ENCODE measurements at places on chromosomes 2 and 18.
A peak's percentile ranks its signal among the peaks of the same experiment; 100 is the strongest.

DNA sequence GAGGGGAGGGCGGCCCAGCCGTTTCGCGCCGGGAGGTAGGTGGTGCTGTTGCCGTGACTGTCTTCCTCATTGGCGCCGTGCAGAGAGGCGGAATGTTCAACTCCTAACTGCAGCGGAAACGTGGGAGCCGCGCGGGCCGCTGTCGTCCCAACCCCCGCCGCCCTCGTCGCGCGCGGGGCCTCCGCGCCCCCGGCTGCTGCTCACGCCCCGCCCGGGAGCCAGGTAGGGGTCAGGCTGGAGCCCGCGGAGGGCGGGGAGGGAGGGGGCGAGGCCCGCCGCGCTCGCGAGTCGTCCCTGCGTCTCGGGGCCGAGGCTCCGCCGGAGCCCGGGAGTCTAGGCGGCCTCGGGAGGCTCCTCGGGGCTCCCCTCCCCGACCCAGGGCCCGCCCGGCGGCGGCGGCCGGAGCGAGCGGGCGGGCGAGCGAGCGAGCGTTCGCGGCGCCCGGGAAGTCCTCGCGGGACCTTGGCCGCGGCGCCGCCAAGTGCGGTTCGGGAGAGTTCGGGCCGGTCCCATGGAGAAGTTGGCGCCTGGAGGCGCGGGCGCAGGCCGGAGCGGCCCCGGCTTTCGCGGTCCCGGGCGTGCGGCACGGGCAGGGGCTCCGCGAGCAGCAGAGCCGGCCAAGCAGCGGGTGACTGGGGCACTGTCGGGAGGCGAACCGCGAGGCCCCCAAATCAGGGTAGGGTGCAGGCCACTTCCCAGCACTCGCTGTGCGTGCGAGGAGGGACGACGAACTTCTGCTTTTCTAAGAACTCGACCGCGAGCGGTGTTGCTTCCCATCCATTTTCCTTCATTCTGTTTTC lies at the start of gene MAP3K20:
Gene MAP3K20, plus strand, starts transcription at position 66 of the 800 bp plus-strand sequence. CDS start 15,186 bp downstream, outside the sequence.
- DNase-seq = peak; percentile 75

GRCh38 chr2:9885036-9885684 lies 41.9 kb downstream of the TAF1B start:
- DNase-seq = no peak

GRCh38 chr2:45072862-45073237 lies 63.6 kb upstream of the SIX2 start:
- DNase-seq = no peak

DNA sequence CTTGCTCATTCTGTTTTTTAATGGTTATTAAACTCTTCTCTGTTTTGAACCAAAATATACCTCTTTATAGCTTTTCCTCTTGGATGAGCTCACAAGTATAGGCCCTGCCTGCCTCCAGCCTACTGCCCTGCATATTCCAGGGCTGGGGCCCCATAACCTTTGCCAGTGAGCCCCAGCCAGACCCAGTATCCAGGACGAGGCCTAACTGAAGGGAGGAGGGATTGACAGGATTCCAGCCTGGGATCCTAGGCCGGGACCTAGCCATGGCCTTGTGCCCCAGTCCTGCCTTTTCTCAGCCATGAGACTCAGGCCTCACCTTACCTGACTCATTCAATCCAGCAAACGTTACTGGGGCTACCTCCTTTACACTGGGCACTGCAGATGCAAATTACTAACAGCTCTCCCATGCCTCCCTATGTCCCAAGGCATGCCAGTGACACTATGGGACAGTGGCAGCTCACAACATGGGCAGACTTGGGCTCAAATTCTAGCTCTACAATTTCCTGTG lies 159.2 kb downstream of the DDX1 start:
- DNase-seq = no peak

- no peak for DNase-seq
Measured at GRCh38 chr2:72864500-72864899, 22.7 kb upstream of the SPR start.

DNA sequence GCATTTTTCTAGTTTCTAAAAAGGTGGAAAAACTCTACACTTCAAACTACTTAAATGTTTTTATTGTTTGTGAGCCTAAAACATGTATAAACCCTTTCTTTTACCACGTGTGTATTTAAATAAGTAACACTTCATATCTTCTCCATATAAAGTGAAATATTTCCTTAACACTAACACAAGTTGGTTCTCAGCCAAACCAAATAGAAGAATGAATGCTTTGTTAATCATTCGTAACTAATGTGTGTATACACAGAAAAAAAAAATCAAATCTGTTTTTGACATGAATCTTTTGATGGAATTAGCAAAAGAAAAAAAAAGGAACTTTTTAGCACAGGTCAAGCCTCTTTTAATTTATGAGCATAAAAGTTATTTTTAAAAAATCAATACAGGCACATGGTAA lies 89.3 kb downstream of the EHBP1 start:
- no peak for DNase-seq

GRCh38 chr18:31931163-31931885 lies 11.6 kb downstream of the TRAPPC8 start:
- DNase-seq = peak; percentile 49

DNA sequence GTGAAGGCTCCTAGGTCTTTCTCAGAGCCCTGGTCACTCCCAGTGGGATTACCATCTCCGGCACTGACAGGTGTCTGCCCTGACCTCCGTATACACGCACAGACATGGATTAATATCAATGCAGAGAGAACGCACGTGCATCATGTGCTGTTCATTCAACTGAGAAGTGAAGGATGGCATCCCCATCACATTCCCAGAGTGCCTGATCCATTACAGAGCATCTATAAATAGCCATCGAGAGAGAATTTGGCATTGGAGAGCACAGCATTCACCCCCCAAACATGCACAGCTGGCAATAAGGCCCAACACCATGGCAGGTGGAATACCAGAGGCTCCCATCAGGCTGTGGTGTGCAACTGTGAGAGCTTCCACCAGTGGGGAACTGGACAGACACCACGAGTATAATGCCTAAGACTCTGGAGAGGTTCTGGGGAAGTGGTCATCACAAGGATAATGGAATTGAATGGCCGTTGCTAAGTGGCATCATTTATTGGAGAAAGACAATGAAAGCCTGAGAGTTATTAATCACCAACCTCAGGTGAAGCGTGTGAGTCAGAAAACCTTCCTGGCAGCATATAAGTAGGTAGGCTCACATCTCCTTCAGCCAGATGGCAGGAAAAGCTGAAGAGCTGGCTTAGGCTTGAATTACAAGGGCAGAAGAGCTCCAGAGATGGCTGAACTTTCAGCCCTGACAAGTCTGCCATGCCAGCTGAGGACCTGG lies 244.5 kb upstream of the ID2 start:
- DNase-seq = no peak

GRCh38 chr2:64750001-64750816 lies 96.5 kb upstream of the SERTAD2 start:
- DNase-seq = peak; percentile 77

- DNase-seq = no peak
Measured at GRCh38 chr2:195632856-195633572, 24.0 kb upstream of the SLC39A10 start.

GRCh38 chr18:59877361-59877760 lies 22.4 kb upstream of the PMAIP1 start:
- DNase-seq = no peak

DNA sequence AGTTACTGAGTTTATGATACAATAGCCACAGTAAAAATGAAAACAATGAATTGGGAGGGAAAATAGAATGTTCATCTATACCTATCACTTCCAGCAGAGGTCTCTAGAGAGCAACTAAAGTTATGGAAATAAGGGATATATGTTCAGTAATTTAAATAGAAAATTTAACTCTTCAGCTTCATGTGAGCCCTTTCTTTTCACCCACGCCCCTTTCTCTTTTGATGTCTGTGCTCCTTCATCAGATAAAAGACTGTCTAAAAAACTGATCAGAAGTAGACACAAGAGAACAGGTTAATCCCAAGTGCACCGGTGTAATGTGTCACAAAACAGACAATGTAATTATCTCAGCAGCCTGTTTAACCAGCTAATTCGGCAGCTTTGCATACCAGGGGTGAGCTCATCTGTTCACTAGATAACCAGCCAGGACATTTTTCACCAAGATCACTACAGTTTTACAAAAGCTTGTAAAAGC lies 238.5 kb upstream of the ERBB4 start:
- DNase-seq = peak; percentile 20

- no peak for DNase-seq
Measured at GRCh38 chr2:96207073-96207773, 1.4 kb downstream of the STARD7 start.

- DNase-seq = peak; percentile 67
Measured at GRCh38 chr2:72325592-72326422, 178.1 kb upstream of the CYP26B1 start.

GRCh38 chr18:49613641-49614151 lies 51.8 kb downstream of the LIPG start:
- no peak for DNase-seq

DNA sequence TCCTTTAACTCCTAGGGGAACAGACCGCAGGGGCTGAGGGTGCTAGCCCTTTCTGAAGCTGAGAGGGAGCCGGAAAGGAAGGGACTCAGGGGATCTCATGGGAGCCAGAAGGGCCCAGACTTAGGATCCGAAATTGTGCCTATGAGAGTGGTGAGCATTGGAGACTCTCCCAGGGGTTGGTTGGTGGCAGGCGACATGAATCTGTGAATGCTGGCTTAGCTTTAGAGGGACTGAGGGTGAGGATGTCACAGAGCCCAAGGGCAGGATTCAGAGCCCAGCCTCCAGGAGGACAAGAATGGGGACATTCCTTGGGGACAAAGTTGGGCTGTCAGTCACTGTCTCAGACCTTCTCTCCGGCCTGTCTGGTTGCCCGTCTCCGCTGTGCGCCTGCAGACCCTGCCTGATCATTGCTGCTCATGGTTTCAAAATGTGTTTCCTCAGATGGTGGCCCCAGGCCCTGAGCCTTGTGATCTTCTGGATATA lies 17.5 kb downstream of the GNLY start:
- no peak for DNase-seq

DNA sequence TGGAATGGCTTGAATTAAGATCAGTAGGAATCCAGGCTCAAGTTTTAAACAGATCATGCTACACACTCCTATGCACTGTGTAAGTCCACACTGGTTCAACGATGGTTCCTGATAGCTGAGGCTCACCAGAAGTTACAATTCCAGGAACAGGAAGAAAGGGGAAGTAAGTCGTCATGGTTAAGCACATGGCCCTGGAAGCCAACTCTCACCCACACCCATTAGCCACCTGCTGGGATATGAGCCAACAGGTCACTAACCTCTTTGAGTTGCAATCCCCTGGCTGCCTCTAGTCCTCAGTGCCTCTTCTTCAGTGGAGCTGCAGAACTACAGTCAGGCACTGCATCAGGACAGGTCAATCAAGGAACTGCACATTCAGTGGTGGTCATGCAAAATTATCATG lies 133.5 kb downstream of the TMEM182 start:
- no peak for DNase-seq

- DNase-seq = no peak
Measured at GRCh38 chr2:134197445-134197844, 56.4 kb upstream of the MGAT5 start.

GRCh38 chr2:232587512-232587911 lies 37.0 kb downstream of the EIF4E2 start:
- no peak for DNase-seq

- no peak for DNase-seq
Measured at GRCh38 chr2:230905448-230906421, 19.3 kb downstream of the GPR55 start.
